Hematopoietic multipotent progenitor cell treated with erythropoietin and hydrocortisone succinate and interleukin-3 and kit ligand, for 6 days (in vitro differentiated cells): ENCODE measurements at places on chromosomes 2 and 18.

DNA sequence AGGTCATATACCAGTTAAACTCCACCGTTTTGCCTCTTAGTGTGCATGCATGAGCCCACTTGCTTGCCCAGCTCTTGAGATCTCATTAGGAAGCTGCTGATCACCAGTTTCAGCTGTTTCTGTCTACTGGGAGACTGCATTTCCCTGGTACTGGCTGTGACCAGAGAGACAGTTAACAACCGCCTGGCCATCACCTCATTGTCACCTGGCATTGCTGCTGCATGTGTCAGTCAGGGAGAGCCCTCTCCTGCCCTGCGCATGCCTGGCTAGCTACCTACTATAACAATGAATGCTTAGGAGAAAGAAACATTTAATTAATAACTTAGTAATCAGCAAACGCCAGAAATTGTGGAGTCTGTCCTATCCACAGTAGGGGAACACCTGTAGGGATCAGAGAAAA lies 265.8 kb upstream of the CYRIA start:
- no peak for DNase-seq

- no peak for DNase-seq
Measured at GRCh38 chr2:234763002-234763873, 188.6 kb upstream of the SH3BP4 start.

GRCh38 chr2:197828464-197829135 lies 24.2 kb downstream of the PLCL1 start:
- DNase-seq: no peak

GRCh38 chr2:224611938-224612337 lies 26.8 kb upstream of the CUL3 start:
- DNase-seq: no peak

- DNase-seq: no peak
Measured at GRCh38 chr2:142724186-142724585, 153.3 kb upstream of the KYNU start.
